ENCODE measurements at places on chromosomes 1 and 21. TPM values are rescaled to one million over a fixed set of nuclear protein-coding genes. Genes with fewer than 3 reads are reported as not detected.

HEYL gene
- polyA plus RNA-seq: 26.3 TPM

PDZK1 gene
- 179 TPM for polyA plus RNA-seq

HMCN1 gene
- 46.1 TPM for polyA plus RNA-seq

ATP1A2 gene
- 5.0 TPM for polyA plus RNA-seq

LCE3E gene
- not detected for polyA plus RNA-seq

SMIM1 gene
- 16.0 TPM for polyA plus RNA-seq

PIK3R3 gene
- polyA plus RNA-seq: 29.3 TPM

TPTE gene
- 0.06 TPM for polyA plus RNA-seq

GPR25 gene
- polyA plus RNA-seq: 0.07 TPM

TMCO1 gene
- 145 TPM for polyA plus RNA-seq

- no peak for DNase-seq
Measured at GRCh38 chr1:37070126-37070525, 35.8 kb upstream of the GRIK3 start.

- no peak for DNase-seq
Measured at GRCh38 chr1:192575499-192576189, at the start of gene RGS1. RGS1 (plus strand) TSS chr1:192575773; CDS start chr1:192575793, 20 bp downstream.

- peak; percentile 60 for DNase-seq
Measured at GRCh38 chr1:25694167-25695007, 77.8 kb downstream of the MAN1C1 start.

DNA sequence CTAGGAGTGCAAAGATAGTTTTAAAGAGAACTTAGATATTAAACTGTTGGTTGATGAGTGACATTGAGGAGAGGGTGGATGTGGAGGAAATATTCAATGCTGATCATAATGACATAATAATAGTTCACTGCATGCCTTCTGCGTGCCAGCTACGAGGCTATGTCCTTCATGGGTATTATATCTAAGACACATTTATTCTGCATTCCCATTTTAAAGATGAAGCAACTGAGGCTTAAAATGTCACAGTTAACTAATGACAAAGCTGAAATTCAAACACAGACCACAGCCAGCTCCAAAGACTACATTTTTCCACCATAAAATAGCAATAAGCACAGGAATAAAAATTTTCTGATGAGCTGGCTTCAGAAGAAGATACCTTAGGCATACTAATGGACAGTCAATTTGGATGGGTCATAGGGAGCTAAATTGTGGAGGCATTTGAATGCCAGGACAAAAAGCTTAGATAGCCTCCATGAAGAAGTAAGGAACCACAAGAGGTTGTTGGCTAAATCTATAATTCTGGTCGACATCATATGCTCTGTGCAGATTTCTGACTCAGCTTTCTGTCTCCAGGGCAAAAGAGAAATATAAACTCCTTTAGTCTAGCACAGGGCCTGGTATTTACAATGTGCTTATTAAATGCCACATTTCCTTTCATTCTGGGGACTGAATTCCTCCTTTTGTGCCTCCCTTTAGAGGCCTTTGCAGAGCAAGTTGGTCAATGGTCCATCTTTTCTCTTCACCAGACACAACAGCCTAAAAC is 71.2 kb upstream of the NRIP1 start:
- no peak for DNase-seq

DNA sequence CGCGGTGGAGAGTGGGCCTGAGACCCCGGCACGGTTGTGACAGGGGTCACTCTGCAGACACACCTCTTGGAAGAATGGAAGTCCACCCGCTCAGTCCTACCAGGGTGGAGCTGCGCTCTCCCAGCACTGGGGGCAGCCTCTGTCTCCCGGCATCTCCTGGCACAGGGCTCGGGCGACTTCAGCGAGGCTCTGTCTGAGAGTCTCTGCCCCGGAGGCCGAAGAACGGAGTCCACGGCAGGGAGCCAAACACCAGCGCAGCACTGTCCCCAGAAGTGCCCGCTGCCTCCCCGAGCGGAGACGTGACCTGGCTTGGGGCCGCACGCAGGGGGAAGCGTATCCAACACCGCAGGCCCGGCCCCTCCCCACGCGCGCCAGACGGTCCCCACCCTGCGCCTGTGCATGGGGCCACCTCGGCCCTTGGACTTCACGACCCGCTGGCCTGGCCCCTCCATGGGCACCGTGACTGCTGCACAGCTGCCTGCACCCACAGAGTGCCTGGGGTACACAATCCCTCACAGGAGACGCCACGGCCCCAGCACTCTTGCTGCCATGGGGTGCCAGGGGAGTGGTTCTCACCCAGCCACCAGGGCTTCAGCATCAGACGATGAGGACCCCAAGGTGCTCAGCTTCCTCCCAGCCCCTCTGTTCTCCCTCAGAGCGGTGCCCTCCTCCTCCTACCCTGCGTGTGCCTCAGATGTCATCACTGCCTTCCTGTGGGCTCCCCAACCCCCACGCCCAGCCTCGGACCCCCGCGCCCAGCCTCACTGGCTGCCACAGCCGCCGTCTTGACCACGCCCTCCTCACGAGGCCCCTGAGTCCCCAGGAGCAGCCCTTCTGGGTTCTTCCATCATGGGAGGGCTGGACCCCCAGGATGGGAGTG is 14.9 kb upstream of the RNF223 start:
- DNase-seq: no peak

GRCh38 chr1:221227872-221228337 is 348.7 kb downstream of the HLX start:
- no peak for DNase-seq

DNA sequence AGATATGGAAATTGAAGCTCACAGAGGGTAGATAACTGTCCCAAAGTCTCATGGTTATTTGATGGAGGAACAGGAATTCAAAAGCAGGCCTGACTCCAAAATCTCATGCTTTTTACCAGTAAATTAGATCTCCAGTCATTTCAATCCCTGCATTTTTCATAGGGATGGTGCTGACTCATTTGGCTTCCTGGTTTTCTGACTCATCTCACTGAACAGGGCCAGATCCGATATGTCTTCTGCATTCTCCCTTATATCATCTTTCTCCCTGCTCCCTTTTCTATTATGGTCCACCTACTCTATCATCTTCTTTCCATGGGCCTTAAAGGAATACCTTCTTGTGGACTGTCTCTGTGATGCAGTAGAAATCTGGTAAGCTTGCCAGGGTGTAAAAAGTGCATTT is 187.2 kb downstream of the FGGY start:
- DNase-seq: no peak

- DNase-seq: peak; percentile 43
Measured at GRCh38 chr1:215022741-215023141, 59.8 kb upstream of the KCNK2 start.

DNA sequence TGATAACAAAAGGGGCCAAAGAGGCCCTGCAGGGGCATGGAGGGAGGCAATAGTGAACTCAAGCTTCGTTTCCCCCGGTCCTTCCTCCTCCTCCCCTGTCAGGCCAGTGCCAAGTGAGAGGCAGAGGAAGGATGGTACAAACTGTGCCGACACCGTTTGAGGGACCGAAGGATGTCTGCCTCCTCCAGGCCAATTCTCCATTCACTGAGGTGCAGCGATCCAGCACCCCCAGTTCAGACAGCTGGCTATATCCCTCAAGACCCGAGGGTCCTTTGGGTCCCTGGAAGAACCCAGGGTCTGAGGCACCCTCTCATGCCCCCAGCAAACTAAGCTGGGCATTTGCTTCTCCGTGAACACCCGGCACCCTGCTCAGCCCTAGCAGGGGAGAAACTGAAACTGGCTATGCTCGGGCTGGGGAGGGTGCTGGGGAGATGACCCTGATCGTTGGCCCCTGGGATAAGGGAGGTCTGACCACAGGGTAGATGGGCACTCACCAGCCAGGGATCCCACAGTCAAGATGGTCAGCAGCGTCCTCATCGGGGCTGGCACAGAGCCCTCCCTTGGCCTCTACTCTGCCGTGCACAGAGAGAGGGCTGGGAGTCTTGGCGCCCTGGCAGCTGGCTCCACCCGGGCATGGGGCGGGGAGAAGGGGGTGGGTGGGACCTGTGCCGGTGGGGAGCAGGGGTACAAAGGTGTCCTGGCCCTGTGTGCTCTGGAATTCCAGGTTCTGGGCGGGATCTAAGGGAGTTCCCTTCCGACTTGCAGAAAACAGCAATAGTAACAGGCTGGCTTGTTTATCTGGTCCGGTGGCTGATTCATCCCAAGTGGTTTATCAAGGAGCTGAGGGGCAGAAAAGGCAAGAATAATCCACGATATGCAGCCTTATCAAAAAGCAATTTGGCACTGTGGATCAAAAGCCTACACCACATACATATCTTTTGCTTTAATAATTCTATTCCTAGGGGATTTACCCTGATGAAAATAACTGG is at the start of gene IL22RA1:
Gene IL22RA1, minus strand, starts transcription at position 595 of the 989 bp plus-strand sequence. Its CDS starts 58 bp downstream, at position 537.
- no peak for DNase-seq

GRCh38 chr1:238488401-238488800 is 597.7 kb upstream of the ZP4 start:
- DNase-seq: no peak

DNA sequence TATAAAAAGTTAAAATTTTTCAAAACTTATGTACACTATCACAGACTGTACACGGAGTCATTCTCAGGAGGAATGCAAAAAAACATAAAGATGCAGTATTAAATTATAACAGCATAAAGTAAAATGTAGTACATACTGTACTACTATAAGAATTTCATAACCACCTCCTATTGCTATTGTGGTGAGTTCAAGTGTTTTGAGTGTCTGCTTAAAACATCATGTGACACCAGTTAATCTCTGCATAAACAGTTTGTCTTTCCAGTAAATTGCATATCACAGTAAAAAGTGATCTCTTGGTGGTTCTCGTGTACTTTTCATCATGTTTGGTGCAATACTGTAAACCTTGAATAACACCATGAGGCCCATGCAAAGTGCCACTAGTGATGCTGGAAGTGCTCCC is 45.2 kb downstream of the SDCCAG8 start:
- no peak for DNase-seq

DNA sequence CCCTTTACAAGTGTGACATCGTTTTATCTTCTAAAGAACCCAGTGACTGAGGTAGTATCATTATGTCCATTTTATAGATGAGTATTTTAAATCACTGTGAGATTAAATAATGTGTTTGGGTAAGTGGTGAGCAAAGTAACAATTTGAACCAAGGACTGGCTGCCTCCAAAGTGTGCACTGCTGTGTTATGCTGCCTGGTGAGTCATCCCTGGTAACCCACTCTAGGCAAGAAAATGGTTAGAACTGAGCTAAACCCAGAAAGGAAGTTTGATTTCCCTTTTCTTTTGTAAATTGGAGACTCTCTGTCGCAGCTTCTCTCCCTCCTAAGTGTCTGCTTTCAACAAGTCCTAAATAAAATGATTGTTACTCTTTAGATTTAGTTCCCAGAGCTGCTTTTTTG is 342.8 kb upstream of the KAZN start:
- DNase-seq: no peak

DNA sequence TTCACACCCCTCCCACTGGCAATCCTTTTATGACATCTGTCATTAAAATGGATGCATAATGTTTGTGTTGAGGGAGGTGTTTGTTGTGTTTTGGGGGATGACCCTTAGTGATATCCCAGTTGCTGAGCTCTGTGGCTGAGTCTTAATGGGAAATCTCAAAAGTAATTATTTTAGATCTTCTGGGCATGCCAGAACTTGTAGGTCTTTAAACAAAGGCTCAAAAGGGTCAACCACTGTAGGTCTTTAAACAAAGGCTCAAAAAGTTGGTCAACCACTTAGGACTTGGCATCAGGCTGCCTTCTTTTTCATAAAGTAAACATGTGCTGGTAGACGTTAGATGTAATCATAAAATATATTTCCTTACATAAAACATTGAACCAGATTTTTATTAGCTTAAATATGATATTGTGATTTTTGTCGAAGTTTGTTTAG is 78.0 kb downstream of the CDC14A start:
- DNase-seq: no peak

DNA sequence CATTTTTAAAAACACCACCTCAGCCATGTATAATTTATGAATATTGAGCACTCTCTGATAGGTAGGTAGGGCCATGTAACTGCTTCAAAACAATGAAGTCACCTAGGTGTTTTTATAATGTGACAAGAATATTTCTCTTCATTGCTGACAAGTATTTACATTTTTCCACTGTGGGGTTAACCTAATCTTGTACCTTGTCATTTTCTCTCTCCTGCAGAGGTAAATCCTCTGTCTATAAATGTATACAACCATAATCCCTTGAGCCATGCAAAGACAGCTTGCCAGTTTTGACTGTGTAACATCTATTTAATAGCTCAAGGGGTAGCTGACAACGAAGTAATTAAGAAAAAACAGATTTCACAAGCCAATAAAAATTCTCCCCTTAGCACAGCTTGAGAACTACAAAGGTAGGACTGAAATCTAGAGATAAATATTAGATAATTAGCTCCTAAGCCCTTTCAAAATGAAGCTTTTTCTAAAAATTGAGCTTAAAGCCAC is 137.6 kb upstream of the POGK start:
- no peak for DNase-seq

DNA sequence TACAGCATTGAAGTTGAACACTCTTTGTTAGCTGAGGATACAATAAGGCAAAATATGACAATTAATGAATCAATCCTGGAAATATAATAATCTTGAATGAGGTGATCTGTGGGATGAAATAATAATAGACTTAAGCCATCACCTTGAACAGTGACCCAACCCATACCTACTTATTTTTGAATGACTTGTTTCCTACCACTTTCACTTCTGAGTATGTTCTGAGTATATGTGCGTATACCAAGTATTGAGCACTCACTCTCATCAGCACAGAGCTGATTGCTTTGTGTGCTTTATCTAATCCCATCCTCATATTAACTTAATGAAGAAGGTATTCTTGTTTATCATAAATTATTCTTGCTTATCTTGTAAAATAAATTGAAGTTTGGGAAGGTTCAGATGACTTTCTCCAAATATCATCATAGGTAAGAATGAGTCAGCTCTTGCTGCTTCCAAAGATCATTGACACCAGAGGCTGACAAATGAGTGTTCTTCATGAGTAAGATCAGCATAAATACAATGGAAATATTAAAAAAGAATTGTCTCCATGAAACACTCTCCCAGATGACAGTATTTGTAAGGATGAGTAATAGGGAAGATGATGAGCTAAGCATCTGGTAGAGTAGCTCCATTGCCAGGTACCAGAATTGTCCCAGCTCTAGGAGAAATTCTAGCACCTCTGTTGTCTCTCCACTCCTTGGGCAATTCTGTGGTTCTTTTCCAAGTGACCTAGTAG is 198.1 kb upstream of the KIAA0040 start:
- no peak for DNase-seq

GRCh38 chr1:233689017-233689747 is 75.3 kb downstream of the KCNK1 start:
- no peak for DNase-seq

- DNase-seq: no peak
Measured at GRCh38 chr1:154178911-154179811, 12.7 kb downstream of the TPM3 start.

GRCh38 chr1:77146270-77146669 is 73.0 kb downstream of the PIGK start:
- no peak for DNase-seq

- no peak for DNase-seq
Measured at GRCh38 chr1:219031809-219032208, 141.9 kb upstream of the LYPLAL1 start.

GRCh38 chr1:41547336-41547735 is 62.9 kb upstream of the EDN2 start:
- DNase-seq: no peak

DNA sequence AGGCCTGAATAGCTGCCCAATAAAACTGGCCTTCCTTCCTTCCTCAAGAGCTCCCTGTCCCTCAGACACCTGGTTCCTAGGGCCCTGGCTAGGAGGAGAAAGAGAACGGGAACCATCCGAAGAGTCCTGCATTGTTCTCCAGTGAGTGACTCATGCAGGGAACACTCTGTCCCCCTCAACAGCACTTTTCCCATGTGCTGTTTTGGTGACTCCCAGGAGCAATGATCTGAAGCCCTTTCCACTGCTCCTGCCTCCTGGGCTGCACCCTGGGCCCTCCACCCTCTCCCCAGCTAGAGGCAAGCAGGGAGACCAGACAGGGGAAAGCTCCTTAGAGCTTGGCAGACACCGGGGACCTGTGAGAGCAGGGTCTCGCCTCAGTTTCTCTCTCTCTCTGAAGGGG is 18.9 kb downstream of the TNNT2 start:
- DNase-seq: no peak
